Right lung (tissue), 10 donors: ENCODE measurements at places on chromosomes 6 and 20.
A peak's percentile ranks its signal among the peaks of the same experiment; 100 is the strongest.

- DNase-seq: no peak
Observed at GRCh38 chr6:98769546-98769945, 64.8 kb upstream of the POU3F2 start.

GRCh38 chr6:7073821-7074525, 33.8 kb upstream of the RREB1 start:
- DNase-seq: no peak

- no peak for DNase-seq
Observed at GRCh38 chr20:62777528-62777830, 18.8 kb upstream of the MRGBP start.

GRCh38 chr6:39902136-39902535, 32.1 kb downstream of the MOCS1 start:
- DNase-seq: no peak

DNA sequence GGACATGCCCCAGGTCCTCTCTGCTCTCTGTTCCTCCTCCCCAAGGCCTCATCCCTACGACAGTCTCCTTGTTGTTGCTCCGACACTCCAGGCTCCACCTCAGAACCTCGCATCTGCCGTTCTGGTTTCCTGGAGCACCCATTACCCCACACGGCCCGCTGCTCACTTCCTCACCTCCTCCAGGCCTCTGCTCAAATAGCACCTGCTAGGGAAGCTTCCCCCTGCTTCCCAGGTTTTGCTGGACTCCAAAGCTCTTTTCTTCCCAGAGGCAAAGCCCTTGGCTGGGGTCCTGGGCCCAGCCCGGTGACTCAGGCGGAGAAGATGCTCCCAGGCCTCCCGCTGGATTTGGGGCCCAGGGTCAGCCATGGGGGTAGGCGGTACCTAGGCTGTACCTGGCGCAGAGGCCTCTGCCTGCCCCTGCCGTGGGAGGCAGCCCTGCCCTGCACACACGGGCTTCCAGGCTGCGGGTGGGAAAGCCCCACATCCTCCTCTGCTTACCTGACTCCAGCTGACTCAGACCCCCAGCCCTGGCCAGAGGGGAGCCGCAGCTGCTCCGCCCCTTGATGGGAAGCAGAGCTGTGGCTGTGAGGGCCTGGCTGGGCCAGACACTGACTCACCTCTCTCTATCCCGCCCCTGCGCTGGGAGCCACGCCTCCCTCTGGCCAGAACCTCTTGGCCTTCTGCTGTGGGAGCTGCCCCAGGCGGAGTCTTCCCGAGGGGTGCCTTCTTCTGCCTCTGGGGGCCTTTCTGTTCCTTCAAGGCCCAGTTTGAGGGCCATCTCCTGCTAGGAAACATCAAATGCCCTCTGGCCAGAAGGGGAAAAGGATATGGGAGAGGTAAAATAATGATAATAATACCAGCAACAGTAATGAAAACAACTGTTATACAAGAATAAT, 130.5 kb downstream of the CEBPB start:
- no peak for DNase-seq

- DNase-seq: no peak
Observed at GRCh38 chr6:105474234-105474633, 71.4 kb upstream of the PREP start.

GRCh38 chr20:25269833-25270170, 21.9 kb downstream of the PYGB start:
- no peak for DNase-seq

GRCh38 chr6:31834367-31835250, 7.1 kb downstream of the HSPA1B start:
- DNase-seq: peak; percentile 93

DNA sequence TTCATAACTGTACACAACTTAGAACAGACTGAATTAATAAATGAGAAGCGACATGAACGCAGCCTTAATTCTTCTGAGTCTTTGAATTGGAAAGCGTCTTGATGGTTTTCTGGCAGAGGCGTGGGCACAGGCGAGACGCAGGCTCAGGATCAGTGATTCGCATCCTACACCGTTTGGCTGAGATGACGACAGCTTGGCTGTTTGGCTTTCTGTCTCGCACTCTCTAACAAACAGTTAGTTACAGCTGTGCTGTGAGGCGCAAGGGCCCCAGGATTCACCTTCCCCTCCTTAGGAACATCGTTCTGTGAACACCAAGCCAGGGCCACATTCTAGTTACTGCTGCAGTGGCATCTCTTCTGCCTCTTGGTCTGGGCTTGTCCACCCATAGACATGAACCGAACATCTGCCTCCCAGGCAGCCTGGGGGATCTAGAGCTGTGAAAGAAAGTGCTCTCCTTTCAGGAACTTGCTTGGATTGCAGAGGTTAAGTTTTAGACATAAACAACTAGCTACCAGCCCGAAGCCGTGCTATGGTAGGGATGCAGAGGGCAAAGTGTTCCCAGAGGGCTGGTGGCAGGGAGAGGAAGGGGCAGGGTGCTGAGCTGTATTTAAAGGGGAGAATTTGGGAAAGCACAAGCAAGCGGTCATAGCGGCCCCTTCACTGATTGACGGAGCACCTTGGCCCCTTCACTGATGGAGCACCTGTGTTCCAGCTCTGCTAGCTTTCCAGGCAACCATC, 49.6 kb downstream of the TCP11 start:
- no peak for DNase-seq
